ENCODE measurements at places on chromosomes 12 and 14. TPM values are rescaled to one million over a fixed set of nuclear protein-coding genes. Genes with fewer than 3 reads are reported as not detected.

SDSL gene
- 4.8 TPM for total RNA-seq

ENDOU gene
- not detected for total RNA-seq

RERG gene
- total RNA-seq = not detected

FAM186B gene
- total RNA-seq = 0.48 TPM

ERP27 gene
- total RNA-seq = not detected

RNASE2 gene
- not detected for total RNA-seq

HDAC7 gene
- total RNA-seq = 17.6 TPM

OR11G2 gene
- not detected for total RNA-seq

SCN8A gene
- total RNA-seq = 0.64 TPM

STYK1 gene
- 5.1 TPM for total RNA-seq

FAM181A gene
- not detected for total RNA-seq

KRT85 gene
- not detected for total RNA-seq

KRT71 gene
- total RNA-seq = not detected

CYP27B1 gene
- total RNA-seq = 3.2 TPM

GDF3 gene
- not detected for total RNA-seq

ACRBP gene
- not detected for total RNA-seq

CAPS2 gene
- total RNA-seq = 0.96 TPM

OTOGL gene
- total RNA-seq = not detected

NRXN3 gene
- 0.24 TPM for total RNA-seq

TRHDE gene
- not detected for total RNA-seq

ADCY4 gene
- 1.7 TPM for total RNA-seq

MMP17 gene
- total RNA-seq = 4.0 TPM

DCN gene
- 1.1 TPM for total RNA-seq

A2M gene
- total RNA-seq = not detected

SETD3 gene
- 76.9 TPM for total RNA-seq

LALBA gene
- total RNA-seq = not detected

AVPR1A gene
- not detected for total RNA-seq

CCND2 gene
- total RNA-seq = 158 TPM

EID3 gene
- total RNA-seq = 0.96 TPM

GLT8D2 gene
- total RNA-seq = 0.43 TPM

GPR137C gene
- total RNA-seq = under 0.01 TPM

CARMIL3 gene
- under 0.01 TPM for total RNA-seq

FRMD6 gene
- 160 TPM for total RNA-seq

EXOC3L4 gene
- total RNA-seq = 0.48 TPM

EGLN3 gene
- total RNA-seq = 56.1 TPM

TRPV4 gene
- total RNA-seq = 0.72 TPM

CPM gene
- total RNA-seq = 7.5 TPM

CD27 gene
- total RNA-seq = not detected

ARID2 gene
- total RNA-seq = 18.8 TPM

NKX2-1 gene
- total RNA-seq = 0.48 TPM

OR11H7 gene
- total RNA-seq = not detected

VRTN gene
- total RNA-seq = not detected

SERPINA10 gene
- total RNA-seq = not detected

ANO2 gene
- total RNA-seq = not detected

KERA gene
- not detected for total RNA-seq

DLGAP5 gene
- 0.43 TPM for total RNA-seq

KRT74 gene
- total RNA-seq = not detected

NR4A1 gene
- total RNA-seq = 2.8 TPM

CLEC14A gene
- 0.24 TPM for total RNA-seq

SNRNP35 gene
- total RNA-seq = 9.2 TPM

Measured in tracheal epithelial cell (primary cell).